Immature natural killer cell (primary cell): ENCODE measurements at places on chromosomes 16 and 17.

DNA sequence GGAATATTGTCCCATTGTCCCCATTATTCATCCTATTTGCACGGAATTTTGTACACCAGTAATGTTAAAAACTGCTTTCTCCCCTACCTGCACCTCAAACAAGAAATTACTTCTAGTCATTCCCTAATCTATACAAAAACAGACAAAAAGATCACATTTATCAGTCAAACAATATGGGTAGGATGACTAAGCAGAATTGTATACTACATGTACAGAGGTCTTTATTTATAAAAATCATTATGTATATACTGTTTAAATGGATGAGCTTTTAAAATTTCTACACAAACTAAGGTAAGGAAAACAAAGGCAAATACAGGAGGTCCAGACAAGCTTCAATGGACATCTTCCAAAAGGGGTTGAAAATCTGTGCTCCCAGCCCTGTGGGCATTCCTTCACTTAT is 137.7 kb downstream of the CEP112 start:
- DNase-seq: no peak

DNA sequence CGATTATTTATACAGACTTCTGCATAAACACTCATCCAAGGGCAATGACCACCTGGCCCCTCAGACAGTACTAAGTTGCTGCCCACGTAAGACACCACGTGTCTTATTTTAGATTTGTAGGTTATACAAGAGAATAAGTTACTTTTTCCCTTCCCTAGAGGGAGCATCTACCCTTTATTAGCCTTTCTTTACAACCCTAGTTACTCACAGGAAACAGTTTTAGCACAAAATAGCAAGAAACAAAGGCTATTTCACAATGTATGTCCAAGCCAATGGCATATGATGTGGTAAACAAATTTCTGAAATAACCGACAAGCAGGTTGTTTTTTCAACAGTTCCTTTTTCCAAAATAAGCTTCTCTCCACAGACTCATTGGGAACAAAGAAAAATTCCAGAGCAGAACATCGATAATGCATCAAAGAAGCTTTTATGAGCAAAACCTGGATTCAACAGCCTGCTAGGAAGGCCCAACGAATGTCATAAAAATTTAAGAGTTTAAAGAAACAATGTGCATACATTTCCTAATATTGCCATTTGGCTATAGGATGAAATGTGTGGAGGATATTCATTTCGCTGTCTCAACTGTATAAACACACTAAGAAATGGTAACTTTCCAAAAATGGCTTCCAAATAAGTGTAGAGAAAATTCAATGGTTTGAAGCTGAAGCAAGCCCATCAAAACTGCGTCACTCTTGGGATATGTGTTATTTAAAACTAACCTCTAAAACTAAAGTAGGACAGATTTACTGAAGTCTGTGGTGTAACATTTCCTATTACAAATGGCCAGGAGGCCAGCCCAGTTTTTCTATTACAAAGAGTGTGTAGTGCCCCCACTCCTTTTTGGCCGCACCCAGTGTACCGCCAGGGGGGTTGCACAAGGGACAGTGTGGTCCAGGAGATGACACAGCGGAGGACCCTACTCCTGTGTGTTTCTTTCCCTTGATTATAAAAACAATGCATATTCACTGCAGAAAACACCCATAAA is 50.4 kb upstream of the ERN1 start:
- no peak for DNase-seq

DNA sequence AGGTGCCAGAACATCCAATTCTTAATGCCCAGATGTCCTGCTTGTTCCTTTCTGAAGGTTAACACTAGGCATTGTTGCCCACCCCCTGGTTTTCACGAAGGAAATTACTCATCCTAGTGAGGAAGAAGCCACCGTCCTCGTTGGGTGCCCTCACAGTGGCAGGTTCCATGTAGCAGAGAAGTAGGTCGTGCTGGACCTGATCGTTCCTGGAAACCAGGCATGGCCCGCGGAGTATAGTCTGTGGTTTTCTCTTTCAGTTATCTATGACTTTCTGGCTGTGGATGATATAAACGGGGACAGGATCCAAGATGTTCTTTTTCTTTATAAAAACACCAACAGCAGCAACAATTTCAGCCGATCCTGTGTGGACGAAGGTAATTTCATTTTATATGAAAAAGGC is 16.5 kb downstream of the RGS11 start:
- DNase-seq: no peak

DNA sequence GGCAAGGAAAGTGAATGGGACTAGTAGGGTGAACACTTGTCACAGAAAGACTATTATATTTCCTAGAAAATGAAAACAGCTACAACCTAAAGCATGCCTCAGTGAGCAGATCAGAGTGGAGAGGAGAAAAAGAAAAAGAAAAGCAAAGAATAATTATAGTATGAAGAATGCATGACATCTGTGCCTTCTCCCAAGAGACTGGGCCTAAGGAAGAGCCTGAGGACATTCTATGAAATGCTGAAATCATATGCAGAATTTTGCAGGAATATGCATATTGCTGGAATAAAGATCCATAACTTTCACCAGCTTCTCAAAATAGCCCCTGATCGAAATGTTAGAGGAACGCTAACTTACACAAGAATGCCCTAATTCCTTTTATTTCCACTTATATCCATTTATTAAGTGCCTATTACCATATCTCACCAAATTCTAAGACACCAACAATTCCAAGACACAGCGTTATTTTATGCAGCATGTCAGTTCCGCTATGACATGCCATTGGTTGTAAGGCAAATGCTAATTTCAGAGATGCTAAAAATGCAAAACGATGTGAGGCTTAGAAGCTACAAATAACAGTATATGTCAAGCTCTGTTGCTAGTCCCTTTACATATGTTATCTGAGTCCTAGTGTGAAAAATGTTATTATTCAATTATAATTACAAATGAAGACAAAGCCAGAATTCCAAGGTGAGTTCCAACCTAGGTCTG is 171.0 kb downstream of the SLC39A11 start:
- DNase-seq: no peak

- DNase-seq: no peak
Measured at GRCh38 chr17:45246861-45247428, 14.9 kb downstream of the SPATA32 start.

DNA sequence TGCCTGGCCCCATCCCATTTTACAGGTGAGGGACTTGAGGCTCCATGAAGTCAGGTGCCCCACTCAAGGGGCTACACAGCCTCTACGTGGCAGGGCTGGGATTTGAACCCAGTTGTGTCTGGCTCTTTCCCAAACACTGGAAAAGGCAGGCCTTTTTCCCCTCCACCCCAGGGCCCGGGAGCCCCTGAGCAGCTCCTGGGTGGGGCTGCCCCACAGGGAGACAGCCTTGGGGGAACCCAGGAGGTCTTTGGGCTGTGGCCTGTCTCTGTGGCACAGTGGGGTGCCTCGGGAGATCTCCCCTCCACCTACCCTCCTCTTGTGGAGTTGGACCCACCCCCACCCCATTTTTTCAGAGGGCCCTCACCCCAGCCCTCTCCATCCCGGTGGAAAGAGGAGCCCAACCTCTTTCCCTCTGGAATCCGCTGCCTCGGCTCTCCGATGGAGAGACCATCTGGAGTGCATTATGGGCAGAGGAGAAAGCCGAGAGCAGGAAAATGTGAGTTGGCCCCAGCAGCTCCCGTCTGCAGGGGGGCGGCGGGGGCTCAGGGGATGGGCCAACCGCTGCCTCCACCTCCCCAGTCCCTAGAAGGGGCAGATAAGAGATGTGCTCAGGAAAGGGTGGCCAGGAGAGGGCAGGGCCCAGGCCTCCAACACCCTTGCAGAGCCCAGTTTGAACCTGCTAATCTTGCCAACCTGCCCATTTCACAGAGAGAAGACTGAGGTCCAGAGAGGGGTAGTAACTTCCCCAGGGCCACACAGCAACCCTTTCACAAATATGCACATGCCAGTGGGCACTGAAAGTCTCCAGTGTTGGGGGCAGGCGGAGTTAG is 15.4 kb upstream of the TMEM92 start:
- no peak for DNase-seq

GRCh38 chr16:55323637-55324271 is at the start of gene IRX6:
Gene IRX6 (plus strand): TSS chr16:55324203. CDS start chr16:55325092, 889 bp downstream.
- DNase-seq: no peak

GRCh38 chr17:78973196-78973595 is 6.5 kb downstream of the LGALS3BP start:
- no peak for DNase-seq

DNA sequence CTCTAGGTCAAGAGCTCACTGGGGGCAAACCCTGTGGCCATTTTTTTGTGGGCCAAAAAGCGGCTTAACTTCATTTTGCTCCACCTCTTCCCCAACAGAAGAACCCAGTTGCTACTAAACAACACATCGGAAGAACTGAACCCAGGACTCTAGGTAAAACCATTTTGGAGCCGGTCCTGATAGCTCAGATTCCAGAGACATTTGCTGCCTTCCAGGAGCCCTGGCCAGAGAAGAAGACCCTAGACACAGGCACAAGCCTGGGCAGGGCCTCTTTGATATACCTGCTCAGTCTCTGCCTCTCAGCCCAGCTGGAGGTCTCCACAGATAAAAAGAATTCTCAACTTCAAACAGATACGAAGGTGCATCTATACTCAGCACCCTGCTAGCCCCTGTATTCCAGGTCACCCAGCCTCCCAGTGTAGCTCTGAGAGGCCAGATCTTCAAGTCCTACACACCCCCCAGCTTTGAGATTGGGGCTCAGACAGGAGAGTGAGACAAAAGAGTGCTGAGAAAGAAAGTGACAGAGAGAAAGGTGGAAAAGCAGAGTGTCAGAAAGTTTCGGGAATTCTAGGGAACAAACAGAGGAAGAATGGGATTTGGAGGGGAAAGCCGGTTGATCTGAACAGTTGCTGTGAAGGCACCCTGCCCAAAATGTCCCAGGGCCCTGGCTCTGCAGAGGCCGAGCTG is 6.6 kb upstream of the HOXB9 start:
- DNase-seq: no peak

DNA sequence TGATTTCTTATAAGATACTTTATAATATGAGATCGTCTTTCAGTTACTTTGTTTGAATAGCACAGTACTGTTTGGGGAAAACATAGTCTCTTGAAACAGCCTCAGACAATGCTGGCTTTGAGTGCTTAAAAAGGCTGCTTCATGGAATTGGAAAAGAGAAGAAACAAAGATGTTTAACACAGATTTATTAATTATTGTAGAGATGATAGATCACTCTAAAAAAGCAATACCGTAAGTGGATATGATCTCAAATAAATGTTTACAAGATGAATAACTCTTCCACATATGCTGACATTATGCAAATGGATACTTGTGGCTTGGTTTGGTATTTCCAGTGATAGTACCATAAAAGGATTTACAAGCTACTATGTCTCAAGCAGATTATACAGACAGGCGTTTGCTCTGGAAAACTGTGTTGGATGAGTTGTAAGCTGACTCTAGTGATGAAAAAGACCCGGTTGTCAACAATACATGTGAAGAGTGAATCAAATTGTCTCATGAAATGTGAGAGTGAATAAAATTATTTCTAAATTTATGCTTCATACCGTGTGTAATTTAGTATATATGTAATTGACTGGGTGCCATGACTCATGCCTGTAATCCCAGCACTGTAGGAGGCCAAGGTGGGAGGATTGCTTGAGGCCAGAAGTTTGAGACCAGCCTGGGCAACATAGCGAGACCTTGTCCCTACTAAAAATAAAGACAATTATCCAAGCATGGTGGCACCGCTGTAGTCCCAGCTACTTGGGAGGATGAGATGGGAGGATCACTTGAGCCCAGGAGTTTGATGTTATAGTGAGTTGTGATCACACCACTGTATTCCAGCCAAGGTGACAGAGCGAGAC is 105.4 kb downstream of the FTO start:
- DNase-seq: no peak

- no peak for DNase-seq
Measured at GRCh38 chr16:7148606-7149005, 184.0 kb upstream of the RBFOX1 start.

DNA sequence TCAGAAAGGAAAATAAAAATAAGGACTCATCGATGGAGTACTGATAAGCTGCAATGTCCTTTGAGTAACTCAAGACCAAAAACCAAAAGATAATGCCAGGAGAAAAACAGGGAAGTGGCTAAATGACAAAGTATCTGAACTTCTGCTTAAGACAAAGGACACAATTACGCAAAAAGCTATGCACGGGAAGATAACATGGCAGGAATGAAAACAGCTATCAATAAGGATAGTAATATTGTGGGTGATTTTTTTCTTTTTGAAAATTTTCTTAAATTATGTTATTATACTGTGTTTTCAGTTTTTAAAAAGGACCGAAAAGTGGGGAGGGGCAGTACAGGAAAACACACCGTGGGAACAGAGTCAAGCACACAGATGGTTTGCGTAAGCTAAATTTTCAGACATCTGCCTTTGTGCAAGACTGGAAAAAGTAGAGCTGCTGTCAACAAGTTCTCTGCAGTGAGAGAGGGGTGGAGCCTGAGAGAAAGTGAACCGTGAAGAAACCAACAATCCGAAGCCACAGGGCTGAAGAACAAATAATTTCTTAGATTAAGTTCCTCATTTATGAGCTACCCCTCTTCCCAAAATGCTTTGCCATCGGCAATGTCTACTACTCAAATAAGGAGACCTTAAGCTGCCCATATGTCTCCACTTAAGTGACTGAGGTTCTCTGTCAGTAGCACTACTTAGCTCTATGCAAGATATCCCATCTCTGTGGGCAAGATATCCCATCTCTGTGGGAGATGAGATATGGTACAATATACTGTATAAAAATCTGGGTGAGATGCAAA is 99.9 kb upstream of the CORO6 start:
- DNase-seq: peak; percentile 66

DNA sequence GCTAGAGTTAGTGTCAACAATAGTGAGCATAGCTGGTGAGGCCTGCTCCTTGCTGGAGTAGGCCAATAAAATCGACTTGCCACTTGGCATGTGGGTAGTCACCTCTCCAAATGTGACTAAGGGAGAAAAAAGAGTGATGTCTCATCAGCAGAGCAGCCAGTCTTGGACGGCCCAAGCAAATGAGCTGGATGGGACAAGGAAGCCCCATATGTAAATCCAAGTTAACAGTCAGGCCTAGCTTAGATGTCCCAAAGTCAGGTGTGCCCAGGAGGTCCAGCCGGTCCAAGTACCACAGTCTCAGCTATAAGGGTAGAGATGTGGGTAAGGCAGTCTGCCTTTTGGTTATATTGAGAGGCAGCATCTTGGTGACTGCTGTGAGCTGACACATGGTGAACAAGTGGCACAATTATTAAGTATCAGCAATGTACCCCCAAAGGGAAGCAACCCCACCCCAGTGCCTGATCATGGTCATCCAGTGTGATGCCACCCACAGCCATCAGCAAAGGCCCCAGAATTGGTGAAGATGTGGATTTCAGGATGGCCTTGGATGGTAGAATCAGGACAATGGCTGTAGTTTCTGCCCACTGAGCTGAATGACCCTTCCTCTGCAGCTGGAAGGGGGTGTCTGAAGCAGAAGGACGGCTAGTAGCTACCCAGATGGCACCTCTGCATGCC is 83.4 kb downstream of the TNFRSF13B start:
- no peak for DNase-seq

- no peak for DNase-seq
Measured at GRCh38 chr17:49197346-49197998, 12.9 kb downstream of the GNGT2 start.

DNA sequence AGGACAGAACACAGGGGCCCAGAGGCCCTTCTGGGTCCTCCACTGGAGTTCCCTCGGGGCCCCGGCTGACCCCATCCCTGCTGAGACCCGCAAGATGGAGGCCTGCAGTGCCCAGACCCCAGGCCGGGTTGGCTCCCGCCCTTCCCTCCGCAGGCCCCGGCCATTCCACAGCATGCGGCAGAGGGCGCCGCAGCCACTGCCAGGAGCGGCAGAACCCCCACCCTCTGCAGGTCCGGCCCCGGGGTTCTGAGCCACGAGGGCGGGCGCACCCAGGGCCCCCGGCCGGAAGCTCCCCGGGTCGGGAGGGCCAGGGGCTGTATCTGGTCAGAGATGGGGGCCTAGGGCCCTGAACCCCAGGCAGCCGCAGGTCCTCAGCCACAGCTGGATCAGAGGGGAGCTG is 2.4 kb upstream of the PERCC1 start:
- DNase-seq: peak; percentile 40
